ENCODE measurements at places on chromosomes 4 and X.
A peak's percentile ranks its signal among the peaks of the same experiment; 100 is the strongest.

DNA sequence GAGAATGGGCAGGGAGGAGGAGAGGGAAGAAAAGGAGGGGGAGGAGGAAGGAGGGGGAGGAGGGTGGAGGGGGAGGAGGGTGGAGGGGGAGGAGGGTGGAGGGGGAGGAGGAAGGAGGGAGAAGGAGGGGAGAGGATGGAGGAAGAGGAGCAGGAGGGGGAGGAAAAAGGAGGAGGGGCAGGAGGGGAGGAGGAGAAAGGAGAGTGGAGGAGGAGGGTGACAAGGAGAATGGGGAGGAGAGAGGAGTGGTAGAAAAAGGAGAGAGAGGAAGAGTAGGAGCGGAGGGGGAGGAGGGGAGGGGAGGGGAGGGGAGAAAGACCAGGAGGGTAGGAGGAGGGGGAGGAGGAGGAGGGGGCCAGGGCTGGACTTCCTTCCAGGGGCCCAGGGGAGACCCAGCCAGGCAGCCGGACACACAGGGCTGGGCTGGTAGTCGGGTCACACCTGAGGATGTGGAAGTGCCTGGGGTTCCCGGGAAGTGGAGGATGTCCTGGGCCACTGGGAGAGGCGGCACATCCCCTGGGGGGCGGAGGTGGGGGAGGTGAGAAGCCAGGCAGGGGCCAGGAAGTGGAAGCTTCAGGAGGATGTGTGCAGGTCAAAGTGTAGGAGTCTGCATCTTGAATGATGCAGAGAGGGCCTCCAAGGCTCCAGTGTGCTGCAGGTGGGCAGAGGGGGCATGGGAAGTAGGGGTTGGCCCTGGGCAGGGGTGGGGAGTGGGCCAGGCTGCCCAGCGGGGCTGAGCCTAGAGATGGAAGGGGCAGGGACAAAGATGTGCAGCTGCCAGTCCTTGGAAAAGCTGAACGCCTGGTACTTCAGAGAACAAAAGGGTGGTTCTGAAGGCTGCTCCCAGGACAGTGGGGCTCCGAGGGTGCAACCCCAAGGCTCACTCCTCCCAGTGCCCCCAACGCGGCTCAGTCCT lies 18.8 kb downstream of the IL3RA start:
- no peak for DNase-seq

DNA sequence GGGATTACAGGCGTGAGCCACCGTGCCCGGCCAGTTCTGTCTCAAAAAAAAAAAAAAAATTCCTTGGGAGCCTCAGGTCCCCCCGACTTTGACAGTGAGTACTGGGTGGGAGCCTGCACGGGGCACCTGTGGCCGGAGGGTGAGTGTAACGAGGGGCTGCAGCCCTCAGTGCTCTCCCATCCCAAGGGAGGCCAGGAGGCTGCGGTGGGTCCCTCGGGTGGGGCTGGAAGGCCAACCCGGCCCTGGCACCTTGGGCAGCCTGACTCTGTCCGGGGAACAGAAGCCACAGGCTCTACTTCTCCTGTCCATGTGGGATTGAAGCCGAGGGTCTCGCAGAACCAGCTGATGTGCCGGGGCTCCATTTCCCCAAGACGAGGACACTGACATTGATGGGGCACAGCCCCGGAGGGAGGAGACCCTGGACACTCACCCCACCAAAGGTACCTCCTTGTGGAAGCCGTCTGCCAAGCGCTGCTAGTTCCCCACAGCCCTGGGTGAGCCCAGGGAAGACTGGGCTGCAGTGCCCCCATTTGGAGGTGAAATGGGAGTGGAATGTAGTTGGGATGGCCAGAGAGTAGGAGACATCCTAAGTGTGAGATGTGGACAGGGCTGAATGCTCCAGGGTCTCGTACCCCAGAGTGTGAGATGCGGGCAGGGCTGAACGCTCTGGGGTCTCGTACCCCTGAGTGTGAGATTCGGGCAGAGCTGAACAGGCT lies 2.3 kb upstream of the SLC26A1 start:
- DNase-seq = no peak

DNA sequence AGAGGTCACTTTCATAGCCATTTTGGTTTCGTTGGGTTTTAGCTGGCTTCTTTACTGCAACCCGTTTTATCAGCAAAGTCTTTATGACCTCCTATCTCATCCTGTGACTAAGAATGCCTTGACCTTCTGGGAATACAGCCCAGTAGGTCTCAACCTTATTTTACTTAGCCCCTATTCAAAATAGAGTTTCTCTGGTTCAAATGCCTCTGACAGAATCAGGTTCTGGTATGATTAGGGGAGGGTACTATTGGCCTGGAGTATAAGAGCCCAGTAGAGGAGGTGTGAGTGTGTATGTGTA lies 95.4 kb upstream of the RAB40AL start:
- no peak for DNase-seq

- DNase-seq = no peak
Observed at GRCh38 chr4:26837993-26838842, 22.4 kb upstream of the STIM2 start.

GRCh38 chr4:84529169-84529751 lies 30.2 kb upstream of the NKX6-1 start:
- peak; percentile 10 for DNase-seq

DNA sequence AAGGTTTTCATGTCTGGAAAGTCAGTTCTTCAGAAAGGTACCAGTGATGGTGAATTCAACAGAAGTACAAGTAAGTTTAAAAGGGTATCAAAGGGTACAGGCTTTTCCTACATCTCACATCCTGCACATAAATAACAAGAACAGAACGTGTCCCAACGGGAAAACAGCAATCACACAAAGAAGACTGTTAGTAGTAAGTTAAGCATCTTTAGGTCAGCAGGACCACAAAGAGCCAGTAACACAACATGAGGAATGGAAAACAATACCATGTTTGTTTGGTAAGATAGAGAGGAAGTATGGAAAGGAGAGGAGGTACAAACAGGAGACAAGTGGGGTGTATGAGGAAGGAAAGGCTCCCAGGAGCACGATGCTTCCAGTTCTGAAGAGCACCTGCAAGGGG lies 43.2 kb downstream of the SAT1 start:
- no peak for DNase-seq

DNA sequence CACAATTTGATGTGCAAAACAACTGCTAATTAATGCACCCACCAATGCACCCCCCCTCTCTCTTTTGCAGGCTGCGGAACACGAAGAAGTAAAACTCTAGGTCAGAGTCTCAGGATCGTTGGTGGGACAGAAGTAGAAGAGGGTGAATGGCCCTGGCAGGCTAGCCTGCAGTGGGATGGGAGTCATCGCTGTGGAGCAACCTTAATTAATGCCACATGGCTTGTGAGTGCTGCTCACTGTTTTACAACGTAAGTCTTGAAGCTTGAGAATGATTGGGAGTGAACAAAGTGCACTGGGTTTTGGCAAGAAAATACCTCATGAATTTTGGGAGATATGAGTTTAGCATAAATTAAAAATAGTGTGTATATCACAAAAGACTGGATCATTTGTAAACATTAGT lies 28.9 kb downstream of the TMPRSS11E start:
- DNase-seq = no peak

GRCh38 chr4:57114973-57115372 lies 4.8 kb upstream of the IGFBP7 start:
- DNase-seq = no peak

DNA sequence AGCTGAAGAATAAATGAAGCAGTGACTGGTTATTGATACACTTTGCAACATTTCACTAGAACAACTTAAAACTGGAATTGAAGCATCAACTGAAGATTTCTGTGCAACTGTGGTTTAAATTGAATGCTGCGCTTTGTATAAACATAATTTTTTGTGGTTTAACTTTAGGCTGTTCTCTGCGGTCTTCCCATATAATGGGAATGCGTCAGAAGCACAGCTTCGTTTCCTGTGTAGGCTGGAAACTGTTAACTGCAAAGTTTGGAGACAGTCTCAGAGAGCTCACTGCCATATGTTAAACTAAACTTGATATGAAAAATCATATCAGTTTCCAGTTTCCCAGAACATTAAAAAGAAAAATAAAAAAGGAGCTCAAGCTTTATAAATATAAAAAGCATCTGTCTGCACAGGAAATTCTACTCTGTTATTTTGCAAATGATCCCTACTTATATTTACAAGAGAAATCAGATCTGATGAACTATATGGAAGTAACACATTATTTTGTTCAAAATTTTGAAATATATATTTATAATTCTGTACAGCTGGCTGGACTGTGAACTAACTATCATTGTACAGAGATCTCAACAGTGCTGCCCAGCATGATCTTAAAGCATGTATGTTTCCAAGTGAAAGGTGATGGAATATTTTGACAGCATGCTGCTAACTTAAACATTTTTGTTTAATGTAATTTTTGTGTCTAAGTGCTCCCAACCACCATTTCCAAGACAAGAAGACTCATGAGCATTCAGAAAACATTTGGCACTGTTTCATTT lies 139.9 kb downstream of the NDST3 start:
- DNase-seq = no peak

DNA sequence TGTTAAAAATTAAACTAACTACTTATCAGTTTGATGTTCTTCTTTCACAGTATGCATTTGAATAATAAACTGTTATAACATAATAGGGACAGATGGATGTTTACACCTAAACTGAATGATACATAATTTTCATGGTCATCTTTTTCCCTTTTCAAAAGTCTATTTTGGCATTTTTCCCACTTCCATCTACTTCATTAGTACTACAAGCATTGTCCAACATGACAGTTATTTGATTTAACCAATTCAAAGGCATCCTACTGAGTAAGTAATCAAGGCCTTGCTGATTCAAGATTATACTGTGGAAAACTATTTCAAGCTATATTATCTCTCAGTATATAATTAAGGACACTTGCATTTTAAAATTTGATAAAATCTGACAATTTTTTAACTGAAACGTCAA lies 212.9 kb downstream of the FAT4 start:
- no peak for DNase-seq

DNA sequence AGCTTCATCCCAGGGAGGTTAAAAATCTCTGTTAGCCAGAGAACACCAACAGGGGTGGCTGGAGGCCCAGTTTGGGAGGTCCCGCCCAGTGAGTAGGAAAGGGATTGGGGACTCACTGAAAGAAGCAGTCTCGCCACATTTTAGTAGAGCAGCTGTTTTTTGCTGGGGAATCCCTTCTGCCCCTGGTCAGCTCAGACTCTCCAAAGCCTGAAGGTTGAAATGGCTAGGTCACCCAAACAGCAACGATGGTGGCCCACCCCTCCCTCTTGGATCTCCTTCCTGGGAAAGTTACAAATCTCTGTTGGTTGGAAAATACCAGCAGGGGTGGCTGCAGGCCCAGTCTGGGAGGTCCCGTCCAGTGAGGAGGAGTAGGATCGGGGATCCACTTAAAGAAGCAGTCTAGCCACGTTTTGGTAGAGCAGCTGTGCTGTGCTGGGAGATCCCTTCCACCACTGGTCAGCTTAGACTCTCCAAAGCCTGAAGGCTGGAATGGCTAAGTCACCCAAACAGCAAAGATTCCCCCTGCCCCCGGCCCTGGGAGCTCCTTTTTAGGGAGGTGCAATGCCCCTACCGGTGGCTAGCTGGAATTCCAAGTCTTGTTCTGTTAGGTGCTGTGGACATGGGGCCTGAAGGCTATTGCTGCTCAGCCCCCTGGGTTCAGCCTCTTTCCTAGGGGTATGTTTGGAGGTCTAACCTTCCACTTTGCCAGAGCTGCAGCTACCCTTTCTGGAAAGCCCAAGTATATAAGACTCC lies 40.0 kb upstream of the TEX13A start:
- no peak for DNase-seq

GRCh38 chr4:10917566-10917965 lies 233.0 kb upstream of the CLNK start:
- no peak for DNase-seq

- no peak for DNase-seq
Observed at GRCh38 chr4:85658766-85659439, 184.0 kb downstream of the ARHGAP24 start.

GRCh38 chr4:93086356-93086755 lies 742.2 kb upstream of the ATOH1 start:
- no peak for DNase-seq

- no peak for DNase-seq
Observed at GRCh38 chrX:70032792-70033191, 16.9 kb downstream of the AWAT2 start.

DNA sequence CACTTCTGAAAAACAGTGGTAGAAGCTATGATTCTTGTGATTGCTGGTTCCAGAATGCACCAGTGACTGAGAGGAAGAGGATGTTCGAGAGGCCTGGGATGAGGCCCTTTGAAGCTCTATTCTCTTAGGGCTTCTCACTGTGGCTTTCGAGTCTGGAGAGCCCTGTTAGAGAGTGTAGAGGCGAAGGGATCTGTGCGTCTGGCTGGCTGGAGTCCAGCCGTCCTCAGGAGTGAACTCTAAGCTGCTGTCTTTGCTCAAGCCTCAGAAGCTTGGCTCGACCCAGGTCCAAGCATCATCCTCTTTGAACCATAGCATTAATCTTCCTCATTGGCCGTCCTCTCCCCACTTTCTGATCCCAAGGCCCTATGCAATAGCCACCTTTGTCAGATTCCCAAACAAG lies 51.6 kb downstream of the ELF4 start:
- DNase-seq = no peak

DNA sequence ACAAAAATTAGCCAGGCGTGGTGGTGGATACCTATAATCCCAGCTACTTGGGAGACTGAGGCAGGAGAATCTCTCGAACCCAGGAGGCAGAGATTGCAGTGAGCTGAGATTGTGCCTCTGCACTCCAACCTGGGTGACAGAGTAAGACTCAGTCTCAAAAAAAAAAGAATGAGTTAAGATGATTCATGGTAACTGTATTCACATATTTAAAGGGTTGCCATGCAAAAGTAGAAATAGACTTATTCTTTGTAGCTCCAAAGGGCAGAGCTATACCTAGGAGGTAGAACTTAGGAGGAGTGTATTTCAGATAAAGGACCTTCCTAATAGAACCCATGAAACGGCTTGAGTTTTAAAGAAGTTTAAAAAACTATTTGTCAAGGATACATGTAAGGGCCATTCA lies 104.3 kb upstream of the IL13RA1 start:
- DNase-seq = no peak

- DNase-seq = no peak
Observed at GRCh38 chrX:109660435-109661143, 35.6 kb upstream of the KCNE5 start.

DNA sequence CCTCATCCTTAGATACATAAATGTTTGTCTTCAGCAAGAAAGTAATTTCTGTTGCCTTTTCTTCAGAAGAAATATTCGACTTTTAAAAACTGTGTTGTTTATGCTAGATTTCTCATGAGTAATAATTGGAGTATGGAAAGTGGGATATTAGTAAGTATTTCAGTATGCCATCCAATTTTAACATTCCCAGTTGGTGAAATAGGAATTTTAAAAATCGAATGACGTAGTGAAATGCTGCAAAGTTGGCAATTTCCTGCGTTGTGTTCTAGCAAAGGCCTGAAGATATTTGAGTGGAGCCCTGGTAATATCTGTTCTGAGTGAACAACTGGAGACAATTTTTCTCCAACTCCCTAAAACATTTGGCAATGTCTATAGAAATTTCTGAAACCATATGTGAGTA lies 190.1 kb downstream of the ZNF330 start:
- DNase-seq = no peak

DNA sequence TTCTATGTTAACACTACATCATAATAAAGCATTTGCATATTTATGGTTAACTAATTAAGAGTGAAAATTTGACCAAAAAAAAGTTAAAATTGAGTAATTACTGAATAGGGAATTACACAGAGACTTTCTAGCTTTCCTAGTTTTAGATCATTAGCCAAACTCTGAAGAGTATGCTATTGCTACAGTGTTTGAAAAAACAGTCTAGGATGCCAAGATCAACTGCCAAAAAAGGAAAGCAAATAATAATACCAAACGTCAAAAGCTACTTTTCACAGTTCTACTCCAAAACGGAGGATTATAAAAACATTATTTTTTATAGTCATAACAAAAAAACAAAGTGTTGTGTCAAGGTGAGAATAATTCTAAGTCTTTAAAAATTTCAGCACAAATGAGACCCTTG lies 359.8 kb upstream of the CTSO start:
- no peak for DNase-seq

All from central memory CD4-positive, alpha-beta T cell (primary cell).